ENCODE measurements at places on chromosomes 16 and 17.

DNA sequence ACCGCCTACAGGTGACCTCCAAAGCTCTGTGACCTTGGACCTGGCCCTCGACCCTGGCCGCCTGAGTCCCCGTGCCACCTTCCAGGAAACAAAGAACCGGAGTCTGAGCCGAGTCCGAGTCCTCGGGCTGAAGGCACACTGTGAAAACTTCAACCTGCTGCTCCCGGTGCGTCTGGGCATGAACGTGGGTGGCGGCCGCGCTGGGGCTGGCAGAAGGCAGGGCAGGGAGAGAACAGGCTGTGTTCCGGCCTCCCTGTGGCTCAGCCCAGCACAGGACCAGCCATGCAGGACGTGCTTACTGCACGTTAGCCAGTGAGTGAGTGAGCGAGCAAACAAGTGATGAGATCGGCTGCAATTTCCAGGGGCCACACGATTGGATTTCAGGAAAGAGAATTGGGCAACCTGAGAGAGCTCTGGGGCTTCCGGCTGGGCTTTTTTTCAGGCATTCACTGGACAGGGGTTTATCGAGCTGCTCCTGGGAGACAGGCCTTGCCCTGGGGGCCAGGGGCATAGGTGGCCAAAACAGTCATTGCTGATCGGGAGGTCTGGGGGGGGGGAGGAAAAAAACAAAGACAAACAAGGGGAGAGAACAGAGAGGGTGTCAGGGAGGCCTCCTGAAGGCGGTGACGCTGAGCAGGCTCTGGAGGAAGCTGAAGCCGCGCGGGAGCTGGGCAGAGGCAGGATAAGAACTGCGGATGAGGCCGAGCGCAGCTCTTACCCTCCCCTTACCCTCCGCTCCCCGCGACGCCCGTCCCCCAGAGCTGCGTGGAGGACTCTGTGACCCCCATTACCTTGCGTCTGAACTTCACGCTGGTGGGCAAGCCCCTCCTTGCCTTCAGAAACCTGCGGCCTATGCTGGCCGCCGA is 16.9 kb downstream of the ITGAX start:
- no peak for DNase-seq

- no peak for DNase-seq
Measured at GRCh38 chr16:11675561-11676511, 7.6 kb downstream of the SNN start.

- no peak for DNase-seq
Measured at GRCh38 chr16:50441486-50442157, 72.8 kb upstream of the BRD7 start.

GRCh38 chr17:57920916-57921703 is 34.1 kb downstream of the CUEDC1 start:
- DNase-seq: no peak

DNA sequence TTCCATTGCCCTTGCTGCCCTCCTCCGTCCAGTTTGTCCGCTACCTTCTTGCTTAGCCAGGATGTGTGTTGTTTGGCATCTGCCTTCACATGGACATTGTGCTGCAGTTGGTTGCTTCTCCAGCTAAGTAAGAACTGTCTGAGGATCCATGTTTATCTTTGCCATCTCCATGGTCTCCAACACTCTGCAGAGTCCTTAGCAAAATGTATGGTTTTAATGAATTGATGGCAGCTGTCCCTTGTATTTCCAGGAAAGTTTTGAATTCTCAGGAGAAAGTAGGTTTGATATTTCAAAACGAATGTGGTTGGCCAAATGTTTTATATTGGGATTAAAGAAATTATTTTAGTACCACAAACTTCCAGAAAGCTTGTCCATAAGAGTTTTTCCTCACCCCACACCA is 160.9 kb downstream of the SPECC1 start:
- DNase-seq: no peak

DNA sequence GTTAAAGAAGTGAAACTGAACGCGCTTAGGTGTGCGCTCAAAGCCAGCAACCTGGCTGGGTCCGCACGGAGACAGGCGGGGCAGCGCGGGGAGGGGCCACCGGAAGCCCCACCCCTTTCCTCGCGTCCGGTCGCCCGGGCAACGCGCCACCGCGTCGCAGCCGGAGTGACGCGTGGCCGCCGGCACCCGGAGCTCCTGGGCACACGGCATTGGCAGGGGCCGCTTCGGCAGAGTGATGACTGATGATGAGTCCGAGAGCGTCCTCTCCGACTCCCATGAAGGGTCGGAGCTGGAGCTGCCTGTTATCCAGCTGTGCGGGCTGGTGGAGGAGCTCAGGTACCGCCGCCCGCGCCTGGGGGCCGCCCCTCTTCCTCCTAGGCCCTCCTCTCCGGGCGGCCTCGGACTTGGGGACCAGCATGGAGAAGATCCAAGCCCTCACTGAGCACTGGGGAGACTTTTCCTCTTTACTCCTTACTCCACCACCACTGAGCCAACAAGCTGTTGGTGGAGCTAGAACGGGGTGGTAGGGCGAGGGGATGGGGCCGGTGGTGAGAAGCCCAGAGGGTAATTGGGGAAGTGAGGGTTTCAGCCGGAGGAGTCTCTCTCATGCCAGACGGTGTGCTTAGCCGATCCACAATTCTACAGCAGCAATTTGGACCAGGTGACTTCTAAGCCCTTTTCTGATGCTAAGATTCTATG is 44.9 kb downstream of the PRSS54 start:
- peak; percentile 73 for DNase-seq

DNA sequence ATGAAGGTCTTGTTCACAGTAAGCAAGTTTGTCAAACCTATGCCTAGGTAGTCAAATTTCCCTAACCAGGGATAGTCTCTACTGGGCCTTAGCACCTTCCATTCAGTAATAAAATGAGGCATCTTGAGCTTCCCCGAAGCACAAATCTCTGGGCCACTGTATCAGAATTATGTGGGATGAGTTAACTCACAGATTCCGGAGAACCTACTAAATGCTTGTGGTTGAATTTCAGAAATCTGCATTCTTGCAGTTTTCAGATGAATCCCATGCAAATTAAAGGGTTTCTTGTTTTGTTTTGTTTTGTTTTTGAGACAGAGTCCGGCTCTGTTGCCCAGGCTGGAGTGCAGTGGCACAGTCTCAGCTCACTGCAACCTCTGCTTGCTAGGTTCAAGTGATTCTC is 478.8 kb upstream of the HSBP1 start:
- DNase-seq: no peak

GRCh38 chr17:45970659-45971058 is 28.4 kb upstream of the STH start:
- DNase-seq: no peak

DNA sequence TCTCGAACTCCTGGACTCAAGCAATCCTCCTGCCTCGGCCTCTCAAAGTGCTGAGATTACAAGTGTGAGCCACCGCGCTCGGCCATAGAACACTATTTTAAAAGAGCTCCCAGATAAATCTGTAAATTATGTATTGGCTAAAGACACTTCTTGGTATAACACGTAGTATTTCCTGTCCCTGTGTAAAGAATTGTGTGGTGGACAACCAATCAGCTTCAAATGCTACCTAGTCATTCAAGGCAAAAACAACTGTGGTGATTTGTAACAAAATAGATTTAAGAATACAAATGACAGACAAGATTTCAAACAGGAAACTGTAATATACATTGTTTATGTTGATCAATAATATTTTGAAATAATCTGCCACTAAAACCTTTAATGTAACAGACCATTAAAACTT is 14.6 kb downstream of the CRLF3 start:
- no peak for DNase-seq

- DNase-seq: no peak
Measured at GRCh38 chr17:78342449-78343186, 17.3 kb downstream of the SOCS3 start.

- no peak for DNase-seq
Measured at GRCh38 chr16:12239226-12239625, 262.7 kb downstream of the SNX29 start.

GRCh38 chr17:50447870-50448595 is 20.6 kb downstream of the CHAD start:
- DNase-seq: no peak

DNA sequence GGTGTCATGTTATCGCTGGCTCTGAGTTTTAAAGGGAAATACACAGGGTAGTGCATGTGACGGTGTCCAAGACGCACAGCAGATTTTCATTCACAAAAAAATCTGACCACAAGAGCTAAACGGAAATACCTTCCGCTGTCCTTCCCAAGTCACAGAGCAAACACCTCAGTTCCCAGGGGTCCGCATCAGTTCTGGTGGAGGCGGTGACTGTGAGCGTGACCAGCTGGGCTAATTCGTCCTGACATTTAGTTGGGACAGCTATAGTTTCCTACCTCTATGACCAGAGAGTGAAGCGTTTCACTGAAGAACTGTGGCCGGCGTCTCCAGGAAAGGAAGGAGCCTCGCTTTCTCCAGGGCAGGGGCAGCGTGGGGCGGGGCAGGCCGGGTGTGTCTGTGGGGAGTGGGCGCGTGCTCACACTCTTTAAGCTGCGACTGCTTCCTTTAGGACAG is 10.5 kb upstream of the FASN start:
- DNase-seq: no peak

DNA sequence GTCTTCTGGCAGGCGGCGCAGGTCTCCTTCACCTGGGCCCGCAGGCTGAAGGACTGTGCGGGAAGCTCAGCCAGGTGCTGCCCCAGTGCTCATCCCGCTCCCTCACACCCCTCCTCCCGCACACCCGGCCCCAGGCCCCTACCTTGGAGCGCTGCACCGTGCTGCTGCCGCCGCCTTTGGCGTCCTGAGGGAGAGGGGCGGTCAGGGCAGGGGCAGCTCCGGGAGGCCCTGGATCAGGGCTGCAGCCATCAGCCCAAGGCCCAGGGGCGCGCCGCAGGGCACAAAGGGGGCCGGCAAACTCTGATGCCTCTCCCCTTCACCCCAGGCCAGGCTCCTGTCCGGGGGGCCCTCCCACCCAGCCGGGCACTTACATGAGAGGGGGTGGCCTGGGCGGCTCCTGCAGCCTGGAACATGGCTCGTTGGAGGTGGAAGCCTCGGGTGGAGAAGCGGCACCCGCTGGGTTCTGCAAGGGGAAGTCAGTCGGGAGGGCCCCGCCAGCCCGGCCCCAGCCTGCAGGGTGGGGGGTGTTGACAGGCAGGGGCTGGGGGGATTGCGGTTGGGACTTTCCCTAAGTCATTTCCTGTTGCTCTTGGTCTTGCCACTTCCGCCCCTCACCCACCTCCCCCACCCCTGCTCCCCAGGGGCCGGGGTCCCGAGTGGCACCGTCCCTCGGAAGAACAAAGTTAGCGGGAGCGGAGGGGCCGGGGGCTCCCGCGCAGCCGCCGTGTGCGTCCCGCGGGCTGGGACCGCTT is 863 bp downstream of the LIMD2 start:
- DNase-seq: peak; percentile 80

- no peak for DNase-seq
Measured at GRCh38 chr16:54540525-54541180, 254.1 kb upstream of the IRX3 start.

GRCh38 chr16:15041271-15042004 is 14.4 kb downstream of the NTAN1 start:
- no peak for DNase-seq

DNA sequence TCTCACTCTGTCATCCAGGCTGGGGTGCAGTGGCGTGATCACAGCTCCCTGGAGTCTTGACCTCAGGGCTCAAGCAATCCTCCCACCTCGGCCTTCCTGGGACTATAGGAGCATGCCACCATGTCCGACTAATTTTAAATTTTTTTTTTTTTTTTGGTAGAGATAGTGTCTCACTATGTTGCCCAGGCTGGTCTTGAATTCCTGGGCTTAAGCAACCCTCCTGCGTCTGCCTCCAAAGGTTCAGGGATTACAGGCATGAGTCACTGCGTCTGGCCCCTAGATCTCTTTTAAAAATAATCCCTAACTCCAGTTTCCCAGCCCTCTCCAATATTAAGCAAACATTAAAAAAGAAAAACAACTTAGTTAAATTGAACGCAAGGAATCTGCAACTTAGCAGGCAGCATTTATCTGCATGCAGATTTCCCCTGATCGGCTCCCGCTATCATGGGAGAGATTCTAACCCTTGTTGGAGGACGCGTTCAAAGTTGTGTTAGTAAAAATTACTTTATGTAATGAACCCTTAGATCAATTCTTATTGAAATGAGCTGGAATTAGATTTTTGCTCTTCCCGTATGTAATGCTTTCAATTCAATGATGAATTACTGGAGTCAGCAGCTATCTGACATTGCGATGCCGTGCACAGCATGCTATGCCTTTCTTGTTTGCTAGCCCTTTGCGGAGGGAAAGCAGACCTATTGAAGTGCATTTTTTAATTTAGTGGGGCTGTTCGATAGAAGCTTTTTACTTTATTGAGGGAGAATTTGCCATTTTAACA is 171.7 kb downstream of the HAPSTR1 start:
- no peak for DNase-seq

GRCh38 chr16:88807626-88808453 is 3.9 kb downstream of the APRT start:
- DNase-seq: no peak

DNA sequence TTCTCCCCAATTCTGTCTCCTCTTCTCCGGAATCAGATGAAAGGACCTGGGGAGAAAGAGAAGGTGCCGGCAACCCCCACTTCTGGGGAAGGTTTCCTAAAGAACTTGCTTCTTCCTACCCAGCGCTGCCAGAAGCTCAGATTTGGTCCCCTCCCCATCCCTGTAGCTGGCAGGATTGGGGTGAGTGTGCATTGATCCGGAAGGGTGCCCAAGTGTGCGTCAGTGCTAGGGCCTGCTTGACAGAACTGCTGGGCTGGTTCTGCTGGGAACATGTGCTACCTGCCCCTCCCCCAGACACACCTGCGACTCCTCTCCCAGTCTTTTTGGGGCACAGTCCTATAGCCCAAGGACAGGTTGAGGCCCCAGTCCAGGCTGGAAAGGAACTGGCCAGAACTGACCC is 3.3 kb downstream of the ARL4D start:
- no peak for DNase-seq

- no peak for DNase-seq
Measured at GRCh38 chr17:28646039-28646754, 1.2 kb upstream of the BLTP2 start.

DNA sequence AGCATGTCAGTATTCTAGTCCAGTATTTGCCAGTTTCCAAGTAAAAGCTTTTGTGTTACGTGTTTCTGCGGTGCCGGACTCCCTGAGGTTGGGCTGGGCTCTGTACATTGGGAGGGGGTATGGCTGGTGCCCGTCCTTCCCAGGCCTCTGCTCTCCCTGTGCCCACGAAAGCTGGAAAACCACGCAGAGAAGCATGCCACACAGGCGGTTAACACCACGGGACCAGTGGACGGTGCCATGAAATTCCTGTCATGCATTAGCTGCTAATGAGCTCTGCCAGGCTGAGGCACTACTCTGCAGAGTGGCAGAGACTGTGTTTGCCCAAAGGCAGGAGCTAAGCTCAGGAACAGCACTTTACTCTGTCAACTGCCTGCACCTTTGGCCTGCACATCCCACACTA is 8.1 kb downstream of the SMIM5 start:
- no peak for DNase-seq

- no peak for DNase-seq
Measured at GRCh38 chr17:16005636-16006035, 6.0 kb downstream of the TTC19 start.

DNA sequence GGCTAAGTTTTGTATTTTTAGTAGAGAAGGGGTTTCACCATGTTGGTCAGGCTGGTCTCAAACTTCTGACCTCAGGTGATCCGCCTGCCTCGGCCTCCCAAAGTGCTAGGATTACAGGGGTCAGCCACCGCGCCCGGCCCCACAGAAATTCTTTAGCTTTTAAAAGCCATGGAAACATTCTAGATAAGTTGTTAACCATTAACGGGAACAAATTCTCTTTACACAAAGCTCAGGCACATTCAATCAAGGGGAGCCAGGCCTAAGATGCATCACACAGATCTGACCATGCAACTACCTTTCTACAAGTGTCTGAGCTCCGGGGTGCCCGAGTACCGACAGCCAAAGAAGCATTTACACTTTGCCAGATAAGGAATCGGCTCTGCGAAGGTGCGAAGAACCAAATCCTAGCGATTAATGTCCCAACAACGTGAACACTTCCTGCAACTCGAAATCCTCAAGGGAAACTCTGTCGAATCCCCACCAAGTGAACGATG is 1.0 kb downstream of the EMC8 start:
- no peak for DNase-seq

Measured in stimulated activated CD8-positive, alpha-beta memory T cell treated with anti-CD3 and anti-CD28 coated beads, Interleukin-4, amount 100 ng/mL, for 1 hour (primary cell).